DMS53 (cell line): ENCODE measurements at places on chromosomes 5 and 9.

GRCh38 chr5:107203243-107203642 lies 467.5 kb downstream of the EFNA5 start:
- DNase-seq, result peak; percentile 12

GRCh38 chr9:95952471-95952870 lies 77.0 kb downstream of the ERCC6L2 start:
- no peak for DNase-seq

- peak; percentile 25 for DNase-seq
Observed at GRCh38 chr5:117623042-117623805, 1048.6 kb upstream of the SEMA6A start.

DNA sequence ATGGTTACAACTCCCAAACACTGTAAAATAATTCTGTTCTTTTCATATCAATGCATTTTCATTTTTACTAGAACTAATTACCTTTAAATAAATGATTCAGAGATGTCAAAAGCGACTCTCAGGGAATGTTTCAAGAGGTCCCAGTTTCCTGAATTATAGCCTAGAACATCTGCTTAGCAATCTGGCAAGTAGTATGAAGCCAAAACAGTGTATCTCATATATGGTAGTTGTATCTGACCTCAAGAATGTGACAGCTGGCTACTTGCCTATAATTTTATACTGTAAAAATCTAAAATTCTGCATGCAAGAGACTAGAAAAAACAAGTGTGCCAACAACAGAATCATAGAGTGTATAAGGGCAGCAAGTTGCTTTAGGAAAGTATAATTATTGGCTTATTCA lies 187.7 kb upstream of the POU5F2 start:
- DNase-seq, result no peak

DNA sequence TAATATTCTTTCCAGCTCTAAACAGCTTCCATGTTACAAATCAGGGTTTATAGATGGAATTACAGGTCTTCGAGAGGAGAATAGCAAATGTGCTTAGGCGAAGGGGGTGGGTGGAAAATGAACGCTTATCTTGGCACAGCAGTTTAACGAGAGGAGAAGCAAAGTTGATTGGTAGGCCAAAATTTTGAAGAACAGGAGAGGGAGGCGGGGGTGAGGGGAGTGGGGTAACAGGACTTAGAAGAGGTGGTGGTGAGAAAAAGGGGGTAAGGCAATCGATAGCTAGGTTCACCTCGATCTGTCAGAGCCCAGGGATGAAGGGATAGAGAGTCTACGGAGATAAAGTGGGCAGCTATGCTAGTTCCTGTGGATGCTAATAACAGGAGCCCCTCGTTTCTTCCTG lies 764 bp downstream of the ANKRA2 start:
- no peak for DNase-seq

DNA sequence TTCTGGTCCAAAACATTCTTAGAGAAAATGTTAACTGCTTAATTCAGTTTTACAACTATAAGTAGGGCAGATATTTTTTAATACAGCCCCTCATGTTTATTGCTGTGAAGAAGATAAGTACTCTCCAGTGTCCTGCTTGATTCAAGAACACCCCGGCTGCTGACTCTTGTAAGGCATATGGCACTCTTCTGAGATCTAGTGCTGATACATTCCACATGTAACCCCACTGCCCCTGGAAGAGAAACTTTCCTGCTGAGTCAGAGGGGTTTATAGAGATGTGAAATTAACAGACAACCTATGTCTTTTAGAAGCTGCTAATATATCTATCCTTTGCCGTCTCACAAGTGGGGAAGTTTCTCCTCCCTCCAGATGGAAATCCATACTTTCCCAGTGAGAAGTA lies 1.0 kb upstream of the MINAR2 start:
- no peak for DNase-seq

DNA sequence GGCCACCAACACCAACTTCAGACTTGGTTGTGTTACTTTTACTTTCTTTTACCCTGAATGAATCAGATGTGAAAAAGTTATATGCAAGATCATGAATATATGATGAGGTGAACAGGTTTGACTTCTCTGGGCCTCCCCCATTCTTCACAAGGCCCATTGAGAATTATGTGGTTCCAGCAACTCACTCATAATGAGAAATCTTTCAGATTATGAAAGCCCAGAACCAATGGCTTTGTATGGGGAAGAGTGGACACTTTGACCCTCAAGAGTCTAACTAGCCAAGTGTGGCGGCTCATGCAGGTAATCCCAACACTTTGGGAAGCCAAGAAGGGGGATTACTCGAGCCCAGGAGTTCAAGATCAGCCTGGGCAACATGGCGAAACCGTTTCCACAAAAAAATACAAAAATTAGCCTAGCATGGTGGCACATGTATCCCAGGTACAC lies 16.1 kb upstream of the LNPEP start:
- no peak for DNase-seq

GRCh38 chr9:61671276-61671973 lies 481.6 kb downstream of the SPATA31A7 start:
- DNase-seq, result no peak

DNA sequence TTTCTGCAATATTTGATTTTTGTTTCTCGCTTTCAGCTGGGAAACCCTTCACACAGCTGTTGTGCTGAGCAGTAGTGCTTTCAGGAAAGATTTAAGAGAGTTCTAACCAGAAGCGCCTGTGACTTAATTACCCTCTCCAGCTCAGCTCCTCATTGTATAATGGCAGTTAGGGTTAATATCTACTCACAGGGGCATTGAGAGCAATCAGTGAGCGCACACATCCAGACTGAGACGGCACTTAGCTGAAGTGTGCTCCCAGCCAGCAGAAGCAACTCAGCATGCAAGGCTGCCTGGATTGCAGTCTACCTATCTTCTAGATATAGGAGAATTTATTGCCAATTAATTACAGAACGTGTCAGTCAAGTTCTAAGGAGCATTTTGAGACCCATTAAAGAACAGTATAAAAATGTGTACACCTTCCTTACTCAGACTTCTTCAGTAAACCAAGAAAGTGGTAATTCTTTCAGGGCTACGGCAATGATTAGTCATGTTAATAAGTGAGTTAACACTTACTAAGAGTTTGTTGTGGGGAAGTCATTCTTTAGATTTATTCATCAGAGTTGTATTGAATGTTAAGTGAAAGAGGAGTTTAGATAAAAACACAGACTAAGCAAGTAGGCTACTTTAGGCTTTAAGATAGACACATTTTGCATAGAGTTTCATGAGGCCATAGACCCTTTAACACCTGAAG lies 111.7 kb upstream of the PCAT7 start:
- no peak for DNase-seq

GRCh38 chr5:150356575-150357294 lies 762 bp upstream of the TCOF1 start:
- no peak for DNase-seq

DNA sequence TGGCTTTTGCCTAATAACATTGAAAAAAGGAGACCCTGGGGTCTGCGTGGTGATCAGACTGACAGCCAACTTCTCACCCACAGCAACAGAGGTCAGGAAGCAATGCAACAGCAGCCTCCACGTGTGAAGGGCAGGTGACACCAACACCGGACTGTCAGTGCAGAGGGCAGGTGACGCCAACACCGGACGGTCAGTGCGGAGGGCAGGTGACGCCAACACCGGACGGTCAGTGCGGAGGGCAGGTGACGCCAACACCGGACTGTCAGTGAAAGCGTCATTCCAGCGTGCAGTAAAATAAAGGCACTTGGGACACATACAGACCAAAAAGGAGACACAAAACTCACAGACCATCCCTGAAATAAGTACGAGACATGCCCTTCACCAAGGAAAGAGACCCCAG lies 37.2 kb upstream of the CEP72 start:
- no peak for DNase-seq

- DNase-seq, result no peak
Observed at GRCh38 chr9:69199769-69200470, 25.8 kb downstream of the TJP2 start.

- DNase-seq, result no peak
Observed at GRCh38 chr9:75369989-75370388, 281.7 kb downstream of the OSTF1 start.

GRCh38 chr5:34529581-34530331 lies 126.4 kb upstream of the RAI14 start:
- no peak for DNase-seq

- peak; percentile 56 for DNase-seq
Observed at GRCh38 chr5:149265597-149265996, 6.1 kb upstream of the AFAP1L1 start.

DNA sequence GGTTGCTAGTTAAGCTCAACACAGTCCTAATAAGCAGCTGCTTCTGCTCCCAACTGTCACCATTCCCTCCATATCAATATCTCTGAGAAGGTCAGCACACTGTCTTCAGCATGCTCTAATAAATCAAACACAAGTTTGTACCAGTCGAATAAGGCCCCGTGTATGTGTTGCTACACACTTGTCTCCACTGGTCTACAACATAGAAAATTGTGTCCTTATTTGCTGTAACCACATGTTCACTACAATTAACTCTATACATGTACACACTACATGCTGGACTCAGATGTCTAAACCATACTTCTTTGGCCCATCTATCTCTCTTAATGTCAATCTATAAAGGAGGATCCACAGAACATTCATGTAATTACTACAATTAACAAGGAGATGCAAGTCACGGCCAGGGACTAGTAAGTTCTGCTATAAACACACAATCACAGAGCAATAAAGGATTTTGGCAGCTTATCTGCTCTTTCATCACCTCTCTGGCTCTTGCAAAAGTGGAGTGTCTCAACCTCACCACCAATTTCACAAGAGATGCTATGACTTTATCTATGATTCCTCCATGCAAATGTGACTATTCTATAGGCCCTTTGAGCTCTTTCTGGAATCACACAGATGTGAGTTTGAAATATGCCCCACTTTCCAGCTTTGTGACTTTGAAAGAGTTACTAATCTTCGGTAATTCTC lies 143.9 kb downstream of the SEMA5A start:
- DNase-seq, result no peak

GRCh38 chr9:76322810-76323209 lies 71.4 kb downstream of the RFK start:
- no peak for DNase-seq

GRCh38 chr9:101226803-101227202 lies 158.0 kb downstream of the BAAT start:
- no peak for DNase-seq

DNA sequence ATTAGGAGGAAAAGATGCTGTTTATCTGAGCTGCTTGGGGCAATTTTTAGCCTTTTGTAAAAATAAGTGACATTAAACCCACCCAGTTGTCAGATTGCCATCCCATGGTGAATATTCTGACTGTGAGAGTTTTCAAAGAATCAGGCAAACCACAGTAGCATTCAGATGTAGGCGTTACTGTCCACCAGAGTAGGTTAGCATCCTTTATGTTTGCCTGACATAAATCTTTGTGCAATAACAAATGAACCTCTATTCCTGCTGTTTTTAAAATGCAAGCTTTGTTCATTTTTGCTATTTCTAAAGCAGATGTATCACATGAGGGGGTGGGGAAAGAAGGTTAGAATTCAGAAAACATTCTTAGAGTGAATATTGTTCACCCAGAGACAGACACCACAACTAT lies 427.8 kb downstream of the CDH9 start:
- no peak for DNase-seq

- DNase-seq, result no peak
Observed at GRCh38 chr5:136103118-136103517, 29.5 kb upstream of the SMAD5 start.

GRCh38 chr9:131049829-131050715 lies 41.1 kb downstream of the LAMC3 start:
- peak; percentile 52 for DNase-seq

DNA sequence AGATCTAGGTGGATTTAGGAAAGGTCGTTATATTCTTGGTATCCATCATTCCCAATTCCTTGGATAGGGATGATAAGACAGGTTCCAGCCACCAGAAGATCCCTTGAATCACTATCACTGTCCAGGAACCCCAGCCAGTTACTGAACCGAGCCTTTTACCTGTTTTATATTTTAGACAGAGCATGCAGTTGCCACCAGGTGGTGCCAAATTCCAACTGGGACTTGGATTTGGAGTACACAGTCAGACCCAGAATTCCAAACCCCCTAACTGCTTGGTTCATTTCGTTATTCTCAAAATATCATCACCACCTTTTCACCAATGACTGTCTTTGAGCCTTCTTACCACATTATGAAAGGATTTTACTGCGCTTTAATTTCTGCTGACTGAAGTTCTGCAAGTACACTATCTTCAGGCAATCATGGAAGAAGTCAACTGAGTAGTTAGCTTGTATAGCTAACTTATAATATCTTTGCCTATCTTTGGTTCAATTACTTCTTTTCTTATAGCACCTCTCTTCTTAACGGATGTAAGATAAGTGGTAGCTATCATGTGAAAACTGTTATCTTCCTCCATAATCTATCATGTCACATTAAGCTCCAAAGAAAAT lies 191.8 kb downstream of the PRR16 start:
- peak; percentile 78 for DNase-seq

DNA sequence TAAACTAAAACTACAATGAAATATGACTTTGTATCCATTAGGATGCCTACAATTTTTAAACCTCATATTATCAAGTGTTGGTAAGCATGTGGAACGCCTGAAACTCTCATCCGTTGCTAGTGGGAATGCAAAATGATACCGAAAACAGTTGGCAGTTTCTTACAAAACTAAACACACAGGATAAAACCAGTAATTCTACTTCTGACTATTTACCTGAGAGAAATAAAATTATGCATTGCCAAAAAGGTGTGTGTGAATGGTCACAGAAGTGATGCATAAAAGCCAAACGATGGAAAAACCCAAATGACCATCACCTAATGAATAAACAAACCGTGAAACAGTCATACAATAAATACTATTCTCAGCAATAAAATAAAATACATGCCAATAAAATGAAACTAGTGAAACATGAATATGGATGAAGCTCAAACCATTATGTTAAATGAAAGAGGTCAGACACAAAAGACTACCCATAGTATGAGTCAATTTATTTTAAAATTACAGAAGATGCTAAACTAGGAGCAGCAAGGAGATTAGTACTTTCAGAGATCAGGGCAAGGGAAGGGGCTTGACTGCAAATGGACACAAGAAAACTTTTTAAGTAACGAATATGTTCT lies 13.4 kb downstream of the AUH start:
- no peak for DNase-seq

- DNase-seq, result no peak
Observed at GRCh38 chr5:34735491-34736426, 79.6 kb downstream of the RAI14 start.

DNA sequence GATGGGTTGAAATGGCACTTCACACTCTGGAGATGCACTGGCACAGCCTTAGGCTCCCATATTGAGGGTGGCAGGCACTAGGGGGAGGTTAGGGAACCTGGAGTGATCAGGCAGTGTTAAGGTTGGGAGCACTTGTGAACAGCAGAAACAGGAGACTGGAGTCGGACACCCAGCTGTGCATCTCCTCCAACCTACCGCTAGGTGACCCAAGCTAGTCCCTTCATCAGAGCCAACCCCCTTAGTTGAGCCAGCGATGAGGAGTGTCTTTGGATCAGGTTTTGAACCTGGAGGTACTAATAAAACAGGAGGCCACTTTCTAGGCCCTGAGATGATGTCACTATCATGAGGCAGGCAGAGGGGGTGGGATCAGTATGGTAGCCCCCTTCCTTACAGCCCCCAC lies 1.7 kb downstream of the ACTL7B start:
- DNase-seq, result peak; percentile 22
